Astrocyte of the spinal cord (primary cell): ENCODE measurements at places on chromosomes 1 and 21.

DNA sequence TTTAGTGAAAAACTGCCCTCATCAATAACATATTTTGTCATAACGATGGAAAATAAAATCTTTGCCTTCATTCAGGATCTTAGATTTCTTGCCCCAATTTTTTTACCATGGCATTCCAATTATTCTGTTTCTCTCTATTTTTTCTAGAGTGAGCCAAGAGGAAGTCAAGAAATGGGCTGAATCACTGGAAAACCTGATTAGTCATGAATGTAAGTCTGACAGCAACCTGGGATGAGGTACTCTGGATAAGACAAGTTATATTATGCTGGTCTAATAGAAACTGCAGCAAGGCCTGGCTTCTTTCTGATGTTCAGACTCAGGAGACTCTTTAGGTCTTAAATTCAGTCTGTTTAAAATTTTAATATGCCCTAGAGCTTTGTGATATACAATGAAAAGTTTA, 3.5 kb downstream of the RGS4 start:
- DNase-seq: peak; percentile 50

DNA sequence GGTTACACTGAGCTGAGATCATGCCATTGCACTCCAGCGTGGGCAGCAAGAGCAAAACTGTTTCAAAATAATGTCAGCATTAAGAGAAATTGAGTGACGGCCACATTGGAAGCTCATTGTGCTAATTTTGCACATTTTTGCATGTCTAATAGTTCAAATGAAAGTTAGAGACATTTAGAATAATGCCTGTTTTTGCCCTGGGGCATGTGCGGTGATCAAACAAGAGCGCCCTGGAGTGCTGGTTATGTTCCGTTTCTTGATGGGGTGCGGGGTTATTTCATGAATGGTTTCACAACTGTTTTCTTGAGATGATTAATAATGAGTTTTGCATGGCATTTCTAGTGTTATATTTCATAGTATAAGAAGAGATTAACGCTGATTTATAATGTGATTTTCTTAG, 13.1 kb downstream of the OR2T11 start:
- no peak for DNase-seq

DNA sequence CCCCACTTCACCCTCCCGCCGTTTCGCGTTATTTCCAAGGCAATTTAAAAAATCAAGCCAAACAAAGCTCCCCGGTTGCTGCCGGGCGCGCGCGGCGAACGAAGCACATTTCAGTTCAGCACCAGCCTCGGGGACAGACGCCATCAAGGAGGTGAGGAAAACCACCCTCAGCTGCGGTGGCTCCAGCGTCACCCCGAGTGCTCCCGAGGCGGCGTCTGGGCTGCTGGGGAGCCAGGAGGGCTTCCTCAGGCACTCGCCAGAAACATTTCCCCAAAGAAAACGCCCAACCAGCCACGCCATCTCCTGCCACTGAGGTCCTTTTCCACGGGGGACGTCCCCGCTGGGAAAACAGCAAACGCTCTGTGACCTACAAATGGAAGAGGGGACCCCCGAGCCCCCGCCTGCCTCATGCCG, 623 bp downstream of the GNG4 start:
- DNase-seq: peak; percentile 68

- peak; percentile 70 for DNase-seq
These were observed 13.2 kb upstream of the SLC2A1 start for GRCh38 chr1:42971841-42972291.

GRCh38 chr1:201192261-201192788, 1.7 kb downstream of the IGFN1 start:
- no peak for DNase-seq

DNA sequence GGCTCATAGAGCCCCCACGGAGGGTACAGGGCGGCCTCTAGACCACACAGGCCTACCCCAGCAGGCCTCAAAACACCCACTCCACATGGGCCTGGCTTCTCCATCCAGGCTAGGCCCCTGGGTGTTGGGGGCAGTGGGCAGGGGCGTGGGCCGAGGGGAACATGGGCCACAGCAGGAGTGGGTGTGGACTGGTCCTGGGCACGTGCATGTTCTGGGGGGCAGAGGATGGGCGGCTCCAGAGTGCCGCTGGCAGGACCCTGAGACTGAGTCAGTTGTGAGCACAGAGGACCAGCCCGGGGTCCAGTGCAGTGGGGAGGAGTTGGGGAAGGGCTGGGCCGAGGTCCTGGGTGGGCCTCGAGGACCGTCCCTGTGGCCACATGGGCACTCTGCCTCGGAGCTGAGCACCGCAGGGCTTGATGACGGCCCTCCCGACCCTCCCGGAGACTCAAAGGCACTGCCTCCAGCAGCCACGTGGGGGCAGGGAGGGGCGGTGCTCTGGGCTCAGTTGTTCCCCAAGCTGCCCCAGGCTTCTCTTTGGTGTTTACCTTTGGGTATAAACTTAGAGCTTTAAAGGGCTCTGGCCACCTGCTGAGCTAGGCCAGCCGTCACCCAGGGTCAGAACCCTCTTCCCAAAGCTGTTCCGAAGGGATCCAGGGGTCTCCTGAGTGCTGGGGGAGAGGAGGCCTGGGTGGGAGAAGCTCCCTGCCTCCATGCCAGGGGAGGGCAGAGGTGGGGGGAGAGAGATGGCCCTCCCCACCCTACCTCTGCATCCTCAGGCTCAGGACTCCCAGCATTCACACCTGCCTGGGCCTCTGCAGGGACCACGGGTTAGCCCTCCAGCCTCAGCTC, 79.9 kb downstream of the MORN1 start:
- DNase-seq: peak; percentile 62

DNA sequence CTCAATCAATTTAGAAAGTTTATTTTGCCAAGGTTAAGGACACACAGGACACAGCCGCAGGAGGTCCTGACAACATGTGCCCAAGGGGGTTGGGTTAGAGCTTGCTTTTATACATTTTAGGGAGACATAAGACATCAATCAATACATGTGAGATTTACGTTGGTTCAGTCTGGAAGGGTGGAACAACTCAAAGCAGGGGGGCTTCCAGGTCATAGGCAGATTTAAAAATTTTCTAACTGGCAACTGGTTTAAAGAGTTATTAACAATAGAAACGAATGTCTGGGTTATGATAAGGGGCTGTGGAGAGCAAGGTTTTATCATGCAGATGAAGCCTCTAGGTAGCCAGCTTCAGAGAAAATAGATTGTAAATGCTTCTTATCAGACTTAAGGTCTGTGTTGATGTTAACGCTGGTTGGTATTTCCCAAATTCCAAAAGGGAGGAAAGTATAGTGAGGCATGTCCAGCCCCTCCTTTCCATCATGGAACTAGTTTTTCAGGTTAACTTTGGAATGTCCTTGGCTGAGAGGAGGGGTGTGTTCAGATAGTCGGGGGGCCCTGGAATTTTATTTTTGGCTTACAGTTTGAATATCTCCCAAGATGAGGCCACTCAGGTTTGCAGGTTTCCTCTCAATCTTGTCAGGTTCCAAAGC, 31.0 kb upstream of the TGFBR3 start:
- DNase-seq: no peak

DNA sequence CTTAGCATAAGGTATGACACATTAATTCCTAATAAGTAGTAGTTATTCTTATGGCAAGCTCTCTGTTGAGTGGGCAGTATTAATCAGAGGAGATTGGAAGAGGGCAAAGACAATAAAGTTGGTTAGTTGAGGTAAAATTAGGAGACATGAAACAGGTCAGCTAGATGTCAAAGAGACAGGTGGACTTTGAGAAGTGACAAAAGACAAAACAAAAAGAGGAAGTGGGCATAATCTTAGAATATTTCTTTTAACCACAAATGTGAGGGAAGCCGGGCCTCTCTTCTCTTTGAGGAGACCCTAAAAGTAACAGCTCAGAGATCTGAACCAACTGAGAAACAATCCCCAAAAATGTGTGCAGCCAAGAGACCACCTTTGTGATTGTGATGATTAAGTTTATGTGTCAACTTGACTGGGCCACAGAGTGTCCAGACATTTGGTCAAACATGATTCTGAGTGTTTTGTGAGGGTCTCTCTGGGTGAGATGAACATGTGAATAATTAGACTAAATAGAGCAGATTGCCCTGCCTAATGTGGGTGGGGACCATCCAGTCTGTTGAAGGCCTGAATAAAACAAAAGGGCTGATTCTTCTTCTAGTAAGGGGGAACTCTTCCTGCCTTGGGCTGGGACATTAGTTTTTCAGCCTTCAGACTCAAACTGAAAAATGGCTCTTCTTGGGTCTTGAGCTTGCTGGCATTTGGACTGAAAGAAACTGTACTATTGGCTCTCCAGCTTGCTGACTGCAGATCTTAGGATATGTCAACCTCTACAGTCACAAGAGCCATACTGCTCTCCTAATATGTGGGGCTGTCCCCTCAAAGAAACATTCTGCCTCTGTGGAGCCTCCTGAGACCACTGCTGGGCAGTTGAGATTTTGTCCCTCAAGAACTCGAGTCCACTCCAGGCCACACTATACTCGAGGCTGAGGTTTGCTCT, 40.0 kb downstream of the FCRL5 start:
- DNase-seq: no peak

DNA sequence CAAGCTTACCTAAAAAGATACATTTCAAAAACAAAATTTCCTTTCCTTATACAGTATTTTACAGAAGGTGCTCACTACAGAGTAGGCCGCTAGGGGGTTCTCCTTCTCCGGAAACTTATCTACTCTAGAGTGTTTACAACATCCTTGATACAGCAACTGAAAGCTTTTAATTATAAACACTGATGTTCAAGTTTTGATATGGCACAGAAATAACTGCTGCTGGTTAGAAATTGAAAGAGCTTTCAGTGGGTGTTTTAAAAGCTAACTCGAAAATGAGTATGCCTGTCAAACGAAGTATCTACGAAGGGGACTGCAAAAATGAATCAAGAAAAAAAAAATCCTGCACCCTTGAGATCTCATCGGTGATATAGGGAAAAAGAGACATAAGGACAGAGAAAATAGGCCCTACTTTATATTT, 1.0 kb downstream of the YOD1 start:
- peak; percentile 60 for DNase-seq

DNA sequence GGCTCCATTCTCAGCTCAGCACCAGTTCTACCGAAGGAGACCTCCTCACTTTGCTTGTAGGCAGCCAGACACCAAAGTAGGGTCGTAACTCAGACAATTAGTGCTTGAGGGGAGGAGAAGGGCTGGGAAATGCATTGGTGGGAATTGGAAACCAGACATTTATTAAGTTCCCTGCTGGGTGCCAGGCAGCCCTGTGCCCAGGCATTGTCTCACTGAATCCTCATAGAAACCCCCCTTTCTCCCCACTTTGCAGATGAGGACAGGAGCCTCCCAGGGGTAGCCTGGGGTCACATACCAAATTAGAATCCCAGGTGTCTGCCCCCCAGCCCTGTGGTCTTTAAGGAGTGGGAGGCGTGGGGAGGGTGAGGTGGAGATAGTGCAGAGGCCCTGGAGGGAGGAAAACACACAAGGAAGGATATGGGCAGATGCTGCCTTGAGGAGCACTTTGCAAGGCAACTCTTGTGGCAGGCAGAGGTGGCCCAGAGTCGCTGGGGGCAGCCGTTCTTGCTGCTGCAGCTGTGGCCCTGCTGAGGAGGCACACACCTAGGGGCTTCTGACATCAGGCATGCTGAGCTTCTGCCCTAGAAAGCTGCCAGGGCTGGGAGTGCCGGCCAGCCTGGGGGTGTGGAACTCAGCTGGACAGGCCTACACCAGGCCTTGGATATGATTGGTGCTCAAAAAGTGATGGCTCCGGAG, 29.4 kb downstream of the CDK18 start:
- no peak for DNase-seq

GRCh38 chr1:15028102-15028501, 125.4 kb upstream of the TMEM51 start:
- peak; percentile 92 for DNase-seq

DNA sequence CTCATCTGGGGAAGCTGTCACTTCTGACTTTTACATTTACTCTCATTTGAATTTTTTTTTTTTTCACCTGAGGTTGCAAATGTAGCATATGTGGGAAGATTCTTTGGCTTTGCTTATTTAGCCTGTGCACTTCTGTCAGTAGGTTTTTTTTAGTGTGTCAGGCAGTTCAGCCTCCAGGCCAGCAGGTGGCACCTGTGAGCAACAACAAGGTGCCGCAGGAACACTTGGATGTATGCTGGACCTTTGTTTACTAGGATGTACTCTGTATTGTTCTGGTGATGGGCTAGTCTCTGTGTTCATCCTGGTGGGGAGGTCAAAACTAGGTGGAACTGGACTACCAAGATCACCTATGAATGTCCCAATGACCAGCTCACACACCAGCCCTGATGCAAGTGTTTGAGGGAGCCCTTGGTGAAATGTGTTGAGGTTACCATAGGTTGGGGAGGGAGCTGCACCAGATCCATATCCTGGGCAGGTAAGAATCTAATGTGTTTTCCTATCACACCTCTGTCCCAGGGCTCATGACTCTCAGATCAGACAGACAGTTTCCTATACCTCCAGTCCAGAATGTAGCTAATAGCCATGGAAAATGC, 618.2 kb downstream of the BRINP3 start:
- no peak for DNase-seq

DNA sequence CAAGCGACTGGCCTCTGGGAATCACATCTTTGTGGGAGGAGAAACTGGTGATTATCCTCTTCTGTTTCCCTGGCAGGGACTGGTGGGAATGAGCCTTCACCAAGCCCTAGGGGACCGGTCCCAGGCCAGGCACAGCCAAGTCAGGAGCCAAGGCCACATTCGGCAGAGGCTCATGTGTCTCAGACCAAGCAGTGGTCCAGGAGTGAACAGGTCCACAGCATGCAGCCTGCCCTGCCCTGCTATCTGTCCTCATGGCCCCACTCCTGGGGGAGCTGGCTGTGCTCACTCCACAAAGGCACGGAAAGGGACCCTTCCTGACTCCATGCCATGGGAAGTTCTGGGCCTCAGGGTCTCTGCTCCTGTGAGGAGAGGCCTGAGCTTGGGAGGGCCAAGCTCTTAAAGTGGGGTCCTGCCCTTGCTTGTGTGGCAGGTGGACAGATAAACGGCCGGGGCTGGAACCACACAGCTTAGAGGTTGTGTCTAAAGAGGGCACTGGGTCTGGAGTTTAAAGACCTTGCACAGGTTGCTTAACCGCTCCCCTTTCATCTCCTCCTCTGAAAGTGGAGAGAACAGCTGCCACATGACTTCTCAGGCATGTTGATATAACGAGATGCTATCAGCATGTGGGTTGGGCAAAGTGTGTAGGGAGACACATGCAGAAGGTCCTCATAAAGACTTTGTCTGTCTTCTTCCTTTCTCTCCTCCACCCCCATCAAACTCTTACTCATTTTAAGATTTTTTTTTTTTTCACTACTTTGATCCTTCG, 57.5 kb downstream of the CASQ2 start:
- no peak for DNase-seq

DNA sequence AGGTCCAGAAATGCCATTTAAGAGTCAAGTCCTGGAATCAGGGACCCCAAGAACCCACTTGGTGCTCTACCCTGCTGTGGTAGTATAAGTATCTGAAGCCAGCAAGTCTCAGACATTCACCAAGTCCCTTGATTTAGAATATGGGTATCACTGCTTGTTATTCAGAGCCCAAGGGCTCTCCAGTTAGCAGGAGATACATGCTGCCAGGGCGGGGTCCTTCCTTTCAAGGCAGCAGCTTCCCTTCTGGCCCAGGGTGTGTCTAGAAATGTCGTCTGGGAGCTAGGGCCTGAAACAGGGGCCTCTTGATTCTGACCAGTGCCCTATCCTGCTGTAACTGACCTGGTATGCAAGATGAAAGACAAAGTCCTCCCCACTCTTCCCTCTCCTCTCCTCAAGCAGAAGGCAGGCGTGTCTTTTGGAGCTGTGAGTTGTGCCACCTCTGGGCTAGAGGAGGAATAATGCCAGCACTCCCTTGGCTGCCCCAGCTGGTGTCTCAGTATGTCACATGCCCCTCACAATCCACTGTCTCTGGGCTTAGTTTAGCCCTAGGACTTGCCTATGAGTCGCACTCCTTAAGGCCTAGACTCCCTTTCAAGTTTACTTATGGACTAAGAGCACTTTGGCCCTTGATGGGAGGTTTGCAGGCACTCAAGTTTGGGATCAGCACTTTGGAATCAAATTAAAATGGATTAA, 200.2 kb downstream of the MRPL39 start:
- DNase-seq: no peak
